ENCODE measurements at places on chromosomes 4 and X.

DNA sequence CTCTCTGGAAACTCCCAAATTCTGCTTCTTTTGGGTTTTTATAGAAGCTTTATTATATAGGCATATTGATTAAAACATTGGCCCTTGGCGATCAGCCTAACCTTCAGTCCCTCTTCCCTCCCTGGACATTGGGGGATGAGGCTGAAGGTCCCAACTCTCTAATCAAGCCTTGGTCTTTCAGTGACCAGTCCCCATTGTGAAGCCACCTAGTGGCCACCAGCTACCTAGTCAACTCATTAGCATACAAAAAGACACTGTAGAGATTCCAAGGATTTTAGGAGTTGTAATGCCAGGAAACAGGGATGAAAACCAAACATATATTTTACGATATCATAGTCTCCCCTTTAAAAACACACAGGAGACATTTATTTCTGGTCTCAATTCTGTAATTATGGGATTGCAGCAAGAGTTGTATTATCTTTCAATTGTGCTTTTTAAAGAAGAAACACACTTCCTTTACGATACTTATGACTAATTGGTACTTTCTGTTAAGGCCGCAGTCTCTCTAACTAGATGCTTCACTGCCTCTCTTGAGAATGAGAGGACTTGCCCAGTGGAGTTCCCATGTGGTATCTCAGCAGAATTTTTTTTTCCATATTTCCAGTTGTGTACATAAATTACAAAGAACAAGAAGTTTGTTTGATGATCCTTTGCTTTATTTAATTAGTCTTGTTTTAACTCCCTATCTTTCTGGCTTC lies 58.2 kb downstream of the WDR17 start:
- no peak for DNase-seq

DNA sequence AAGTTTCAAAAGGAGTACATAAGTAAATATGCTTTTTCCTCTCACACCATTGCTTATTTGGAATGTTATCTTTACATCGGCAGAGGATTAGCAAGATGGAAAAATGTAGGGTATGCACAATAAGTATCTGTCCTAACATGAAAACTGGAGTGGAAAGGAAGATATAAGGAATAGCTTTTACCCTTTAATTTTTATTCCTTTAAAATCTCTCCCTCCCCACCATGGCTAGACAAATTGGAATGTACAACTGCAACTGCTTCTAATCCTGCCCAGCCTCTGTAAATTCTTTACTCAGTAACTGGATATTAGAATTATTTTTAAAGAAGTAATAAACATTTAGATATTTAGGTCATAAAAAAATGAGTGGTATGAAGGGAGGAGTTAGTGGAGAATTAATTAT lies 171.5 kb downstream of the PCDH18 start:
- DNase-seq: no peak

- no peak for DNase-seq
Measured at GRCh38 chr4:187268940-187269339, 545.3 kb upstream of the FAT1 start.

DNA sequence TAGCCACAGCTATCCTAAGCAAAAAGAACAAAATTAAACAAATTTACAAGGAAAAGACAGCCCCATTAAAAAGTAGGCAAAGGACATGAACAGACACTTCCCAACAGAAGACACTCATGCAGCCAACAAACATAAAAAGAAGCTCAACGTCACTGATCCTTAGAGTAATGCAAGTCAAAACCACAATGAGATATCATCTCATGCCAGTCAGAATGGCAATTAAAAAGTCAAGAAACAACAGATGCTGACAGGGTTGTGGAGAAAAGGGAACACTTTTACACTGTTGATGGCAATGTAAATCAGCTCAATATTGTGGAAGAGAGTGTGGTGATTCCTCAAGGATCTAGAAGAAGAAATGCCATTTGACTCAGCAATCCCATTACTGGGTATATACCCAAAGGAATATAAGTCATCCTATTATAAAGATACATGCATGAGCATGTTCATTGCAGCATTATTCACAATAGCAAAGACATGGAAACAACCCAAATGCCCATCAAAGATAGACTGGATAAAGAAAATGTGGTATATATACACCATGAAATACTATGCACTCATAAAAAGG lies 163.0 kb upstream of the TET2 start:
- no peak for DNase-seq

GRCh38 chr4:112894951-112895350 lies 154.5 kb upstream of the ANK2 start:
- no peak for DNase-seq

DNA sequence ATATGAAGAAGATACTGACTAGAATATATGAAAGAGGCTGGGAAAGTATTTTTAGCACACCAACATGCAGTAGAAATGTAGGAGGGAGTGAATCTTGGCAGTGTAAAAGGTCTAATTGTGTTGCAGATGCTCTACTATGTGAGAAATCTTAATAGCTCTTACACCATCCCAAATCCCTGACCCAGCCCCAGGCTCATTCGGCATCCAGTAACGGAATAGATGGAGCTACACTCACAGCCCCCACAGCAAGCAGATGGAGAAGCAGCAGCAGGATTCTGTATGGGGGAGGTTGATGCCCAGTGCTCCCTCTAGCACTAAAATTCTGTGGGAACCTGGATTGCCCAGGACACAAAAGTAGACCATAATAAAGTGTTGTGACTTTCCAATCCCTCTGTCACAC lies 153.2 kb upstream of the PRDX4 start:
- no peak for DNase-seq

DNA sequence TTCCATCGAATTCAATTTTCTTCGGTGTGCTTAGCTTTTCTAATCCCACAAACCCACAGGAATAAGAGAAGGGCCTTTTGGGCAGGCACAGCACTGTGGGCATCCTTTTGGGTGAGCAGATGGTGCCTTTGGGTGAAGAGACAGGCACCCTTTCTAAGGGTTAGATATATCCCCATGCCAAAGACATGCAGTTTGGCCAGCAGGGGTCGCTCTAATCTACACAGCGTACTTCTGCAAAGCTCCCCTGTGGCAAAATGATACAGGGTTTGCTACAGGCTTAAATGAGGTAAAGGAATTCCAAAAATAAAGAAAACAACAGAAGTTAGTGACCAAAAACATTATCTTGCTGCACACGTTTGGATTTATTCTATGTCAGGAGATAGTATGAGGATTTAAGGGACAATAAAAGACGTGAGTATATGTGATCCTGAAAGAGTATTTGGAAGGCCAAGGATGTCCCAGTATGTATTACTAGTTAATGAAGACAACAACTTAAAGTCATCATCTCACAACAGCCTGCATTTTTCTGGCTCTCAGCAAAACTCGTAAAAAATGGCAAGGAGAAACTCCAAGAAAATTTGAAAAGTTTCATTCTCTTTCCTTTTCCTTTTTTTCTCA lies 49.5 kb downstream of the PHEX start:
- peak; percentile 51 for DNase-seq

GRCh38 chr4:79756140-79756895 lies 316.7 kb downstream of the ANTXR2 start:
- no peak for DNase-seq

DNA sequence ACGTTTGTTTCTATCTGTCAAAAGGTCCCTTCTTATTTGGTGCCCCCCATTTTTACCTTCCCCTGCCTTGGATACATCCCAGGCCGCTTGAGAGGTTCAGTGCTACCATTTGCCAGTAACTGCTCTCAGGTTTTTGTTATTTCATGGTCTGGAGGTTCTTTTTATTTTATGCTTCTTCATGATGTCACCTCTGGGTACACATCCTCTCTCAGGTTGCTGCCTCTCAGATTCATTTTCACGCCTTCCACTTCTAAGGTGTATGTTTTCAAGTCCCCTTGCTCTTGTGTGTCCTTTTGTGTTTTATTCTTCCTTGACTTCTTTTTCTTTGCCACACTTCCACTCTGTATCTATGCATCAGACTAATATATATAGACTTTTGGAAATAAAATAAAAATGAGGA lies 640.1 kb upstream of the AADAT start:
- DNase-seq: no peak

GRCh38 chrX:153641627-153642026 lies 5.4 kb upstream of the DUSP9 start:
- DNase-seq: no peak

DNA sequence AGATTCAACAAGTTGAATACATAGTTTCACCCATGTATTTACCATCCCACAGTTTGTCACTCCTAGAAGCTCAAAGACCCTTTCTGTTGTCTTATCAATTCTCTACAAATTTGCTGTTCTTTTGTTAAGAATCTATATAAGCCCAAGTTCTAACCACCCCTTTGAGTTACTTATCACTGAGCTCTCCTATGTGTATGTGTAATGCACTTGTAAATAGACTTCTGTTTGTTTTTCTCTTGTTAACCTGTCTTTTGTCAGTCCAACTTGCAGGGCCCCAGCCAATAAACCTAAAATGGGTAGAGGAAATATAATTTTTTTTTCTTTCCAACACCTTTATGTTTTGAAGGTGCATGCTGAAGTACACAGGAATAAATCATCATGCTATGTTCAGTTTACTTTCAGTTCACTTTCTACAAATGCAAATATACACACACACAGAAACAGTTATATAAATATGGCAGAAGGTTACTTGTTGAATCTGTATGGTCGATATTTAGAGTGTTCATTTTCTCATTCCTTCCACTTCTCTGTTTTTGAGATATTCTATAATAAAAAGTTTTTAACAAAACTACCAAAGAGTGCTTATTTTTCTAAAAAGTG lies 22.3 kb upstream of the CLOCK start:
- no peak for DNase-seq

DNA sequence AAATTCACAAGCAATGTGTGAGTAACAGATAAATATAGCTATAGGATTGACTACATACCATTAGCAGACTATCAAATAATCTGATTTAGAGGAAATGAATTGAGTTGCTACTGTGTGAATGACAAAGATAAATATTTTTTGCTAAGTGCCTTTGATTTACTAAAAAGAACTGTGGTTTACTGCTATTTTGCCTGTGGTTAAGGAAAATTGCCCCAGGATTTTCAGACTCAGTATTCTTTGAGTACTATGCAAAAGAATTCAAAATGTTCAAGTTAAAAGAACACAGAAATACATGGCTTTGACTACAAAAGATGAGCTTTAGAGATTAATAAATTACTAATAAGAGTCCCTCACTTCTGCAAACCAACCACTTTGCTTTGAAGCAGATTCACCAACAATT lies 853.8 kb downstream of the ADGRL3 start:
- DNase-seq: no peak

- DNase-seq: no peak
Measured at GRCh38 chrX:153688506-153688905, 780 bp downstream of the SLC6A8 start.

DNA sequence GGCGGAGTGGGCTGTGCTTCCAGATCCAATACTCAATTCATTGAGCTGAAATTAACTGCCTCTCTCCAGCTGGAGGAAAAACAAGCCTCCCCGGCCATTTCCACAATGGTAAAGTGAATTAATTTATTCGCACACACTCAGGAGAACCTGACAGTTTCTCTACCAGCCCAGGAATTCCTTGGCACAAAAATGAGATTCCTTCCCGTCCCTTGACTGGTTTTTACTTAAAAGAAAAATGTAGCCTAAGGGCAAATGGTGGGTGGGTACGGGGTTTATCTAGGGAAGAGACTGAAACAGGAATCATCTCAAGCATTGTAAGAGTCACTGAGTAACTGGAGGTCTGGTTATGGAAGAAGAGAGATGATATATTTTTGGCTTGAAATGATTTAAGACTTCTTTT lies 102.7 kb downstream of the VCX3A start:
- DNase-seq: no peak

GRCh38 chrX:132333351-132333750 lies 114.1 kb upstream of the RAP2C start:
- no peak for DNase-seq

- DNase-seq: no peak
Measured at GRCh38 chrX:143500751-143501150, 16.5 kb downstream of the SPANXN3 start.

DNA sequence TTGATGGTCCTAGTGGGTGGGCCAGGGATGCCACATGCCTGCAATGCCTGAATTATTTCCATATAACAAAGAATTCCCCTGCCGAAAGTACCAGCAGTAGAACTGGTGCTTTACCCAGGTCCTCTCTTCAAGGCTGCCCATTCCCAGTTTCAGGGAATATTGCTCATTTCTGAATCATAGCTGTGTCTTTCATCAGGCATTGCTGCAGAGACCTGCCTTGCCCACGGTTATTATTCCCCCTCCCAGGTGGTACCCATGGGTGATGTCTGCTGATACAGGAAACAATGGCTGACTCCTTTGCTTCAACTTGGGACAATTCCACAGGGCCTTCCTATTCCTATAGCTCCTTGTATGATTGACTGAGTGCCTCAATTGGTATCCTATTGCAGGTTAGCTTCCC lies 9.7 kb upstream of the IQCM start:
- DNase-seq: no peak

GRCh38 chr4:16801356-16801755 lies 97.1 kb downstream of the LDB2 start:
- no peak for DNase-seq

DNA sequence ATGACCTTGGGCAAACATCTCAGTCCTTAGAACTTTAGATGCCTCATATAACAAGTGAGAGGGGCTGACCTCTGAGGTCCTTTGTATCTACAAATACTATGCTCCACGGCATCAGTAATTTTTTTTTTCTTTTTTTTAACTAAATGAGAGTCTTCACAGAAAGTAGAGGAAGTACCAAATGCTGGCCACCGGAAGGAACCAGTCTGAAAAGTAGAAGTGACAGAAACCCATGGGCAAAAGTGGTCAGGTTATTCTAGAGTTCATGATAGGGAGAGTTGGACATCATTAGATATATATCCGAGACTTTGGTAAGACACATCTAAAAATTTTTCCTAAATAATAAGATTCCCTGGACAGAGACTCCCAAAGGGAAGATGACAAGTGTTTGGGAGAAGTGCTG lies 53.7 kb downstream of the COQ2 start:
- no peak for DNase-seq

- DNase-seq: no peak
Measured at GRCh38 chrX:115192244-115192700, 3.1 kb downstream of the RBMXL3 start.

GRCh38 chr4:120659616-120660170 lies 262.8 kb downstream of the PRDM5 start:
- no peak for DNase-seq

GRCh38 chr4:5992828-5993321 lies 25.4 kb downstream of the C4orf50 start:
- DNase-seq: no peak

GRCh38 chrX:118654331-118654730 lies 73.1 kb upstream of the IL13RA1 start:
- no peak for DNase-seq

DNA sequence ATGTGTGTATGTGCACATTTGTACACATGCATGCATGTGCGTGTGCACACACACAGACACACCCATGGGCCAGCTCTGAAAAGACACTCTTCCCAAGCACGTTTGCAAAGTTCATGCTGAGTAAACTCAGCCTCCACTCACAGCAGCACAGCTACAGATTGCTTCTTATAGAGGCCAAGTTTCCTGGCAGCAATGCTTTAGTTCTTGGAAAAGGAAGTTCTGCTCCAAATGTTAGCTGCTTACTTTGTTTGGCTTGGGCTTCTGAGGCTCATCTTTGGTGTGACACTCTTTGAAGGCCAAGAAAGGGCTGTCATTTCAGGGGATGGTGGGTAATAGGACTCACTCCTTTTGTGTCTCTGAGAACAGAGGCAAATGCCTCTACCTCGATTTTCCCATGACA lies 6.6 kb downstream of the PLP1 start:
- no peak for DNase-seq

Data from stimulated activated CD4-positive, alpha-beta T cell treated with anti-CD3 and anti-CD28 coated beads, TNF-alpha, amount 100 ng/mL, for 24 hours (primary cell).